ENCODE measurements at places on chromosomes 11 and 22.

GRCh38 chr11:77642228-77642627 is 4.6 kb upstream of the CLNS1A start:
- no peaks in the 10 kb centered on the region for H3K27me3 ChIP-seq
- H3K36me3 ChIP-seq = no peaks in the 10 kb centered on the region
- H3K4me1 ChIP-seq = no peaks in the 10 kb centered on the region
- H3K4me3 ChIP-seq = no peak overlapping the region
- H3K27ac ChIP-seq = no peak overlapping the region
- DNase-seq = no peak

- no peaks in the 10 kb centered on the region for H3K36me3 ChIP-seq
- no peak for DNase-seq
- H3K4me3 ChIP-seq = no peak overlapping the region
- peaks cover 7% of the 10 kb centered on the region for H3K4me1 ChIP-seq
- no peaks in the 10 kb centered on the region for H3K27me3 ChIP-seq
- no peak overlapping the region for H3K27ac ChIP-seq
Measured at GRCh38 chr11:7595016-7595866, 78.1 kb downstream of the CYB5R2 start.

DNA sequence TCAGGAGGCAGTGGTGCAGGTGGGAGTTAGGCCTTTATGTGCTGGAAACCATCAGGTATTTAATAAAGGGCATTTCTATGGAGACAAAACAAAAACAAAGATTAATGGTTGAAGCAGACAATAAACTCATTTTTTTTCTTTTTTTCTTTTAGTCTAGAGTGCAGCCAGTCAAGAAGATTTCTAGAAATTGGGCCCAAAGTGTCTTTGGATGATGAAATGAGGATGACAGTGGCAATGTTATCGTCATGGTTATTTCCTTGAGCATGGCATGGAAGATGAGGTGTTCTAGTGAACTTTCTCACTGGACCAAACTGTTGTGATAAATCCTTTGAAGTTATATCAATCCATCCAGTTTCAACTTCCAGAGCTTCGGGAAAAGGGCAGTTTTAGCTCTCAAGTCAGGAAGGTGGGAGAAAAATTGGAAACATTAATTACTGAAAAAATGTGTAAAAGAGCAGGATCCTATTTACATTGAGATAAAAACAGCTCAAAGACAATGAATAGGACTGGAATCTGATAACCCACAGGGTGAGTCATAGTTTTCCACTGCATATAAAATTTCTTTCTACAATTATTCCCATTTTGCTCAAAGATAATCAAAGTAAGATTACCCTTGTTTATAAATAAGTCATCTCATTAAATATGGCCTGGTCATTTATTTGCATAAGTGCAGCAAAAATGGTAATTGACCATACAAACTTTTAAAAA is 33.0 kb downstream of the PRR5L start:
- H3K27ac ChIP-seq = no peak overlapping the region
- no peaks in the 10 kb centered on the region for H3K27me3 ChIP-seq
- no peaks in the 10 kb centered on the region for H3K36me3 ChIP-seq
- no peaks in the 10 kb centered on the region for H3K4me1 ChIP-seq
- no peak for DNase-seq

- peak; percentile 67 for DNase-seq
- peak overlapping the region; percentile 97 for H3K27ac ChIP-seq
- H3K4me1 ChIP-seq = no peaks in the 10 kb centered on the region
- peak overlapping the region; percentile 86 for H3K4me3 ChIP-seq
- no peaks in the 10 kb centered on the region for H3K36me3 ChIP-seq
- H3K27me3 ChIP-seq = no peaks in the 10 kb centered on the region
Measured at GRCh38 chr11:95067039-95067840, 521 bp downstream of the SRSF8 start.

DNA sequence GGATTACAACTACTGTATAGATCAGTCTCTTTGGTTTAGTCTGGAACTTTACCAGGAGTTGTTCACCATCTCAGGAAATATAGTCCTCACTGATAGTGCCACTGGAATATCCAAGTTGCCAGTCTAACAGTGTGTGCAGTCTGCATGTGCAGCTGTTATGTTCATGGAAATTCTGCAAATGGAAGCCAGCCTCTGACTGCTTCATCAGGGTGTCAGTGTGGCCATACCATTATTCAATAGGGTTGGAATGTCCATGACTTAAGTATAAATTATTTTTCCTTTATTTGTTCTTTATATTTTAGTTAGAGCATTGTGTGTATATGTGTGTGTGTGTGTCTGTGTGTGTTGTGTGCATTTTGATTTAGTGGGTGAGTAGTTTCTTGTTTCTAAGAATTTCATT is 51.8 kb downstream of the C11orf96 start:
- H3K4me3 ChIP-seq = no peak overlapping the region
- H3K27ac ChIP-seq = no peak overlapping the region
- H3K27me3 ChIP-seq = no peaks in the 10 kb centered on the region
- H3K36me3 ChIP-seq = no peaks in the 10 kb centered on the region

- no peaks in the 10 kb centered on the region for H3K4me1 ChIP-seq
- H3K36me3 ChIP-seq = no peaks in the 10 kb centered on the region
- no peak overlapping the region for H3K27ac ChIP-seq
- no peak overlapping the region for H3K4me3 ChIP-seq
- no peak for DNase-seq
- no peaks in the 10 kb centered on the region for H3K27me3 ChIP-seq
Measured at GRCh38 chr22:23292453-23293350, 112.4 kb downstream of the BCR start.

DNA sequence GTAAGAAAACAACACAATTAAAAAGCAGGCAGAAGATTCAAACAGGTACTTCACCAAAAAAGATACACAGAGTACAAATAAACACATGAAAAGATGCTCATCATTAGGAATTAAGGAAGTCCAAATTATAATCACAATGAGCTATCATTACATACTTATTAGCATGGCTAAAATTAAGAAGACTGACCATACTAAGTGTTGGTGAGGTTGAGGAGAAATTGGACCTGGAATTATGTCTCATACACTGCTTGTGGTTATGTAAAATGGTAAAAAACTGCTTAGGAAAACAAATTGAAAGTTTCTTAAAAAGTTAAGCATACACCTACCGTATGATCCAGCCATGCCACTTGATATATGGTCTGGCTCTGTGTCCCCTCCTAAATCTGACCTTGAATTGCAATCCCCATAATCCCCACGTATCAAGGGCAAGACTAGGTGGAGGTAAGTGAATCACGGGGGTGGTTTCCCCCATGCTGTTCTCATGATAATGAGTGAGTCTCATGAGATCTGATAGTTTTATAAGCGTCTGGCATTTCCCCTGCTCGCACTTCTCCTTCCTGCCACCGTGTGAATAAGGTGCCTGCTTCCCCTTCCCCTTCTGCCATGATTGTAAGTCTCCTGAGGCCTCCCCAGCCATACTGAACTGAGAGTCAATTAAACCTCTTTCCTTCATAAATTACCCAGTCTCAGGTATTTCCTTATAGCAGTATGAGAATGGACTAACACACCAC is 4.8 kb downstream of the SAAL1 start:
- no peaks in the 10 kb centered on the region for H3K27me3 ChIP-seq
- no peak overlapping the region for H3K4me3 ChIP-seq
- H3K27ac ChIP-seq = no peak overlapping the region
- no peak for DNase-seq
- H3K36me3 ChIP-seq = no peaks in the 10 kb centered on the region

DNA sequence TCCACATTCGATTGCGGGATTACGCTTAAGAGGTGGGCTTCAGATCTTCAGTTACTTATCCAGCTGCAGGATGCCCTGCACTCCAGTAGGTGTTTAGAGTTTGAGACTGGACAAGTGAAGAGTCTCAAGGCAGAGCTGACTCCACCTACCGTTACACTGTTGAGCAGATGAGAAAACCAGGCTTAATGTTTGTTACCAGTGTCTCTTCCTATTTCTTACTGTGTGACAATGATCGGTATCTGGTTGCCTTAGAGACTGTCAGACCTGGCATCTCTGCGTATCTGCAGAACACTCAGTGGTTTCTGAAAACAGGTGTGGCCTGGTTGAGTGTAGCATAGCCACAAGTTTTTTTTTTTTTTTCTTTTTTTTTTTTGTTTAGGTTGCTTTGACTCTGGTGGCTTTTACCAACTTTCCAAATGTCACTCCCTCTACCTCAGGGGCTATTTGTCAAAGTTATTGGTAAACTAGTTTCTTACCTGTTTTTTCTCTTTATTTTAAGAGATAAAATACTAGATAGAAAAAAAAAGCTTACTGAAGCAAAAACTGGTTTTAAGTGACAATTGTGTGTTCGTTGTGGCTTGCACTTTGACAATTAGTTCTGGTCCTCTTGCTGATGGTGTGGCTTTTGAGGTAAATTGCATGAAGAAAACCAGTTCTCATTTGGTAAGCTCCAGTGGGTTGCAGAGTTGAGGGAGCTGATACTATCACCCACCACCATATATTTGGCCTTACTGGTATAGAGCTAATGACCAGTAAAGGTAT is 284.8 kb downstream of the ETS1 start:
- H3K27ac ChIP-seq = no peak overlapping the region
- H3K4me3 ChIP-seq = no peak overlapping the region
- DNase-seq = no peak
- no peaks in the 10 kb centered on the region for H3K36me3 ChIP-seq
- H3K27me3 ChIP-seq = no peaks in the 10 kb centered on the region
- no peaks in the 10 kb centered on the region for H3K4me1 ChIP-seq

- no peak overlapping the region for H3K4me3 ChIP-seq
- no peaks in the 10 kb centered on the region for H3K27me3 ChIP-seq
- H3K36me3 ChIP-seq = no peaks in the 10 kb centered on the region
Measured at GRCh38 chr11:1876361-1877063, 15.2 kb downstream of the PRR33 start.
